ENCODE measurements at places on chromosomes 12 and 14.

- no peak for DNase-seq
Measured at GRCh38 chr14:83207550-83207949, 1673.9 kb upstream of the SEL1L start.

- DNase-seq, result no peak
Measured at GRCh38 chr12:20096430-20096829, 271.9 kb upstream of the PDE3A start.

- DNase-seq, result no peak
Measured at GRCh38 chr12:2283916-2284315, 231.1 kb downstream of the CACNA1C start.

GRCh38 chr12:118065380-118065779 lies 4.4 kb upstream of the WSB2 start:
- DNase-seq, result no peak

GRCh38 chr12:105876396-105876927 lies 262.3 kb downstream of the NUAK1 start:
- DNase-seq, result no peak

DNA sequence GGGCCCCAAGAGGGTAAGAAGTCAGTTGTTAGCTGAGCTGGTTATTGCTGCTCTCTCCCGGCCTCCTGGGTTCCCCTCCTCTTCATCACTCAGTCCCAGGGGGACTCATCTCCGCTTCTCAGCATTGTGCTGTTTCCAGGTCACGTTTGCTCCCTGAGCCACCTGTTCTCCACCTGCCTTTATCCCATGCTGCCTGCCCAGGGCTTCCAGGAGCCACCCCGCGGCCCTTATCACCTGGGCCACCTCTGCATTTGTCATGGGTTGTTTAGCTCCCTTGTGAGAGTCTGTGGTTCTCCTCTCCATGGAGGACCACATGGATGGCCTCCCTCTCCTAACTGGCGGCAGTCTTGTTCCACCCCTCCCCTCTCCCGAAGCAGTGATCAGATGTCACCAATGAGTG lies 36.0 kb downstream of the SYNDIG1L start:
- no peak for DNase-seq

- no peak for DNase-seq
Measured at GRCh38 chr14:31877255-31877798, 199.8 kb upstream of the ARHGAP5 start.

- DNase-seq, result no peak
Measured at GRCh38 chr12:89566615-89567014, 40.8 kb upstream of the POC1B start.

- no peak for DNase-seq
Measured at GRCh38 chr12:124720004-124720680, 143.5 kb downstream of the SCARB1 start.

- DNase-seq, result no peak
Measured at GRCh38 chr12:109937371-109937770, 37.3 kb downstream of the TCHP start.
